ENCODE measurements at places on chromosomes 2 and 18. TPM values are rescaled to one million over a fixed set of nuclear protein-coding genes. Genes with fewer than 3 reads are reported as not detected.

The CHRNA1 gene
- not detected for polyA plus RNA-seq

The TLX2 gene
- polyA plus RNA-seq = not detected

DNA sequence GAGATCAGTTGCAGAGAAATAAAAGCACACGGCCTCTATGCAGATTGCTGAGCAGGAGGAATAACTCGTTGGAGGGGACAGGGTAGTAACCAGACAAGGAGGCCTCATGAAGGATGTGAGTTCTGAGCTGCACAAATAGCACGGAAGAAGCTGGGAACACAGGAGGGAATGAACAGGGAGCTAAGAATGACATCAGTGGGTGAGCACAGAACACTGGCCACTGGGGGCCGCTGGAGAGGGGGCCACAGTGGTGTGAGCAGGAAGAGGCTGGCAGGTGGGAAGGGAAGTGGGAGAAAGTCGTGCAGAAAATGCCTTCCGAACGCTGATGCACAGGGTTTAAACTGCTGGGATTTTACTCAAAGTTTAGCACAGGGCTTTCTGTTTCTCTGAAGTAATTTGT lies 61.0 kb downstream of the ZAP70 start:
- DNase-seq = no peak

- DNase-seq = no peak
Measured at GRCh38 chr18:37251679-37252078, 313.9 kb downstream of the CELF4 start.

DNA sequence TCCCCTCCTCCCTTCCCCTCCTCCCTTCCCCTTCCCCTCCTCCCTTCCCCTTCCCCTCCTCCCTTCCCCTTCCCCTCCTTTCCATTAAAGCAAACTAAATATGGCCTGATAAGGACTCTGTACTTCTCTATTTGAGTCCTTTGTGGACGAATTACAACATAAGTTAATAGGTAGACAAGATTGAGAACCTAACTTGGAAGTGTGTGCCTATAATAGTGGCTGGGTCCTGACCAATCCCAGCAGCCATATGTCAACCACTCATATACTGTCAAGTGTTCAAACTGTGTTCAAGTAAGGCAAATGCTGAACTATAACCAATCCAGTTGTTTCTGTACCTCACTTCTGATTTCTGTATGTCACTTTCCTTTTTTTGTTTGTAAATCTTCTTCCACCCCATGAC lies 97.1 kb upstream of the RBMS1 start:
- no peak for DNase-seq

- no peak for DNase-seq
Measured at GRCh38 chr2:239876271-239876947, 148.7 kb downstream of the NDUFA10 start.
